ENCODE measurements at places on chromosomes 2 and 18.

DNA sequence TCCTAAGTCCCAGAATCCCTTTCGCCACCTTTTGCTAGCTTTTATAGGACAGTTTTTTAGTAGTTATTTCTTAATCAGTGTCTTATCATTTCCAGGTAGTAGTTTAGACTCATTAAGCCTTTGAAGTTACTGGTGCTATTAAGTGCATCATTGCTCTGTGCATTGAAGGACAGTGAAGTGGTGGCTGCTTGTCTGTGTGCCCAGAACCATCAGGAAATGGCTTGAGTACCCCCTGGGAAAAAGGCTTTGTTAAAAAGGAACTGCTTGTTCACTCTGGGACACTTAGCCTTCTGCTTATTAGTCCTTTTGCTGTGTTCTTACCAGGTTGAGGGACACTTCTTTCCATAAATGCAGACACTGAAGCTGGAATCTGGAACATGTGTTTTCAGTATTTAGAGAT is 30.0 kb downstream of the DTNA start:
- no peak for DNase-seq

DNA sequence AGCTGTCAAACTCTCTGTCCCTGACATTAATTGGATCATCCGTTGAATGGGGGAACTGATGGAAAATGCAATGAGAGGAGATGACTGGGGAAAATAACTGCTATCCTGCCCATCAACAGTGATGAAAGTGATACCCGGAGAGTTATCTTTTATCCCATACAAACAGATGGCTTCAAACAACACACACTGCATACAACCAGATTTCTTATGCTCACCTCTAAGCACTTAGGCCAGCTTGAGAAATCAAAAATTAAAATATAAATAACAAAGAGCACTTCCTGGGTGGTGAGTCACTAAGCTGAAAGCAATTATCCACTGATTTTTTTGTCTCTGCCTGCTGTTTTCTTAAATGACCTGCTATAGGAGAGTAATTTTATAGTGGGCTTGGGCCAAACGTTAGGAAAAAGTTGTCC is 237.6 kb upstream of the RGPD4 start:
- no peak for DNase-seq

DNA sequence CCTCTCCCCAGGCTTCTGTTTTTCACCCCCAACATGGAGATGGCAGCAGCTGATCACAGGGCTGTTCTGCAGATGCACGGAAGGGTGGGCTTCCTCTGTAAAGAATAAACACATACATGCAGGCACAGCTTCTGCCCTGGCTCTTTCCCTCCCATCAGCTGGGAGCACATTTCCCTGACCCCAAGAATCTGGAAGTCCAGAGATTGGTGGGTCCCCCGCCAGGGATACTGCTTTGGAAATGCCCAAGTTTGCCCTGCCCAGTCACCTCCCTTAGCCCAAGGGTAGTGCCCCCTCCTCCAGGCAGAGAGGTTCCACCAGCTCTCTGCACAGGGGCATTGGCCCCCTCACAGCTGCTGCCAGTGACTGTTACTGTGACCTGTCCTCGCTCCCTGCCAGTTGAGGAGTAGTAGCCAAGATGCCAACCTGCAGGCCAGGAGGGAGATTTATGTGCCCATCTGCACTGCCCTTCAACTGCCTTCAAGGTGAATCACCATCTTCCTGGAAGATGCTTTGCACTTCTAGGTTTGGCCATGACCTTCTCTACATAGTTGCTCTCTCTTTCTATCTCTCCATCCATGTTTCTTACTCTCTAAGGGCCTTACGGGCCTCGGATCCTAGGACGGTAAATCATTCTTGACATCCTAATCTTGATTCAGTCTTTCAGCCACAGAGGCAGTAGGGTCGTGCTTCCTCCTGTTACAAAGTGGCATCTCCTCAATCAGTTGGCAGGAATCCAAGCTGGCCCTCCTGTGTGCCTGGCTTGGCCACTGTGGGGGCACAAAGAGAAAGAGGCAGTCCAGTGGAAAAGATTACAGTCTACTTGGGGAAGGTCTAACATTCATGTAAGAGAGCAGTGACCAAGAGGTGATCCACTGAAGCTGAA is 121.8 kb downstream of the CTIF start:
- DNase-seq, result no peak

DNA sequence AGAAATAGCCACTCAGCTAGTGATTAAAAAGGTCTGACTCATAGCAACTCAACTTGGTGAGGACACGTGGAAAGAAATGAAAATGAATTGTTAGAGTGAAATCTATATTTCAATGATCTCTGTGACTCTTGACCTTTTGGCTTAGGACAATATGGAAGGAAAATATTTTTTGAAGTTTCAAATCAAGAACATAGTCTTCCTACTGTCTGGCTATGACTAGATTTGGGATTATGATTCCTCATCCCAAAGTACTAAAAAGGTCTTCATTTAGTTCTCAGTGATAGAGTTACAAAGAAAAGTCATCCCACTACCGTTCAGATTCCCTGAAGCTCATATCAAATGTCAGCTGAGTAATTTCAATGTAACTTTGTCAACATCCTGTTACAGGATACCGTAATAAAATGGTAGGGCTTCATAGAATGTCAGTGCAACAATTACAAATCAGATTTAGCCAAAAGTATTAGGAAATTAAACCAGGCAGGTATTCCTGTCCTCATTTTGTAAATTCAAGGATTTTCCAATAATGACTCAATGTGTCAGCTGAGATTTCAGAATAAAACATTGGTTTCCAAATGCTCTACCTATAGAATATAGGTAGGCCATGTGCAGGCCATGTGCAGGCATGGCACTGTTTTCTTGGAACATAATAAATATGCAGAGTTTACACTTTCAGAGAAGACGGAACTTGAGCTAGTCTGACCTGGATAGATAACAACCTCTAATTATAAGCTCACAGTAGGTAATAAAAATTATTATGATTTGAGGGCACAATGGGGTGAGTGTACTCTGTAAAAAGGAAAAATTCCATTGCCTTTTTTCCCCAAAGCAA is 36.0 kb downstream of the ANKRD29 start:
- DNase-seq, result no peak

GRCh38 chr2:12923907-12924610 is 207.3 kb downstream of the TRIB2 start:
- no peak for DNase-seq

Data from activated naive CD8-positive, alpha-beta T cell treated with anti-CD3 and anti-CD28 coated beads, Interleukin-2, amount 50 U/mL, for 24 hours (primary cell).